Hepatic stellate cell (primary cell): ENCODE measurements at places on chromosomes 7 and 10.

DNA sequence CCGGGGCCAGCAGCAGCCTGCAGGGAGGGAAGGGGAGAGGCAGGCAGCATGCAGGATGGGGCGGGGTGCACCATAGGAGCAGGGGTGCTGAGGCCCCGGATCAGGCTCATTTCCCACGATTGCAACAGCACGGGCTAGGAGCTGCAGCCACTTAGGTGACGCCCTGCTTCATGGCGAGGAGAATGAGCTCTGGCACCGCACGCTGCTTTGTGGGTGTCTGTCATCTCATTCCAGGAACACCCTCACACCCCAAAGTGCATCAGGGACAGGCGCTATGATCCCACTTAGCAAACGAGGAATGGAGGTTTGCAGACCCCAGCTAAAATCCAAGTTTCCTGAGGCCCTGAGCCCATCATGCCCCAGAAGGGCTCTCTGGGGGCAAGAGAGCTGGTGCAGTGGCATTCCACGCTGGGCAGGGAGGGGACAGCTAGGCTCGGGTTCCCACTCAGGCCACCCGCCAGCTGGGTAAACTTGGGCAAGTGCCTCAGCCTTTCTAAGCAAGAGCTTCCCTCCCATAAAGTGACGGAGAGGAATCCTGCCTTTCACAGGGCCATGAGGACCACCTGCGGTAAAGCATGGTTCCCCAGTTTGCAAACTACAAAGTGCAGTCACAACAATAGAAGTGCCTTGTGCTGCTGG lies 9.3 kb downstream of the KCNH2 start:
- no peak for DNase-seq

DNA sequence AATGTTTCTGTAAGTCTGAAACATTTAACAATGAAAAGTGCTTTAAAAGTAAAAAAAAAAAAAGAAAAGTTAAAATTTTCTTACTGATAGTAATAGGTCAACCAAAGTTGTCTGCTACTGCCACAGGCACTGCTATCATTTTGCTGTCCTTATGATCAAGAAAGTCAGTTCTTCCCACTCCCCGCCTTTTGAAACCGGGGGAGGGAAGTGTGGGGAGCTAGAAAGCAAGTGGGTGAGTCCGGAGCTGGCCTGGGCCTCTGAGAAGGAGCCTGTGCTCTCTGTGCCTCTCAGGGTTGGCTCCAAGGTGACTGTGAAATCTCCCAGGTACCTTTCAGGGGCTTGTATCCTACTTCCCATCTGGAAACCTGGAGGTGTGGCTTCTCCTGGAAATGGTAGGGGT lies 7.3 kb downstream of the C7orf57 start:
- no peak for DNase-seq

DNA sequence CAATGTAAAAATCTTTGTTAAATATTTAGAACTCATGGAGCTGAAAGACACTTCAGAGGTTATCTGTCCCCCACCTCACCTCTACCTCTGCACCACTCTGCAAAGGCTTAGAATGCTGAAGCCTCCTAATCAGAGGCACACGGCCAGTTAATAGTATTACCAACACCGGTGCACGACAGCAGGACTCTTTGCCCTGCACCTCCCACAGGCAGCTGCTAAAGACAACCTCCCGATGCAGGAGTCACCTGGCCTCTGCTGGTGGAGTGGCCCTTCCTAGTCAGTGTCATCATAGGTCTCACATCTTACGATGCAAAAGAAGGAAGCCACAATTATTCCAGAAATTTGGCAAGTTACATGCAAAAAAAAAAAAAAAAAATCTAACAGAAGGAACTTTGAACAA lies 66.6 kb upstream of the MGMT start:
- DNase-seq: no peak

GRCh38 chr7:37735196-37735595 lies 51.6 kb downstream of the GPR141 start:
- no peak for DNase-seq
